ENCODE measurements at places on chromosomes 1 and 21. TPM values are rescaled to one million over a fixed set of nuclear protein-coding genes. Genes with fewer than 3 reads are reported as not detected.

DNA sequence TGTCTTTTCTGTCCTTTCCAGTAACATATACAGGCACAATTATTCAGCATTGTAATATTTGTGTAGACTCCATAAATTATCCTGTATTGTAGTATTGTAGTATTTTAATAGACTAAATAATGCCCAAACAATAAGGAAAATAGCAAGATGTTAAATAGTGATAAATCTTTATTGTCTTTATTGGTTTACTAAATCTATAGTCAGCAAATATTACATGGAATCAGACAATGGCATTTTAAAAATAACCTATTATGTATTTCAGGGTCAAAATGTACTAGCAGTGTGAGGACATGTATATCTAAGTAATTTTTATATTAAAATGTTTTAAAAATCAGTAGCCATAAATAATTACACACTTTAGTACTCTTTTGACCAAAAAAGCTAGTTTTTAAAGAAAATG is 202.3 kb downstream of the GREM2 start:
- H3K27ac ChIP-seq = no peak overlapping the region
- H3K36me3 ChIP-seq = no peaks in the 10 kb centered on the region
- no peaks in the 10 kb centered on the region for H3K4me1 ChIP-seq

GRCh38 chr1:217599154-217599553 is 31.7 kb downstream of the GPATCH2 start:
- H3K4me3 ChIP-seq = no peak overlapping the region
- H3K27ac ChIP-seq = no peak overlapping the region
- DNase-seq = no peak
- no peaks in the 10 kb centered on the region for H3K27me3 ChIP-seq

KCNJ9 gene
- not detected for total RNA-seq

- H3K4me1 ChIP-seq = no peaks in the 10 kb centered on the region
- DNase-seq = no peak
Observed at GRCh38 chr1:29441916-29442668, 205.8 kb downstream of the PTPRU start.

DNA sequence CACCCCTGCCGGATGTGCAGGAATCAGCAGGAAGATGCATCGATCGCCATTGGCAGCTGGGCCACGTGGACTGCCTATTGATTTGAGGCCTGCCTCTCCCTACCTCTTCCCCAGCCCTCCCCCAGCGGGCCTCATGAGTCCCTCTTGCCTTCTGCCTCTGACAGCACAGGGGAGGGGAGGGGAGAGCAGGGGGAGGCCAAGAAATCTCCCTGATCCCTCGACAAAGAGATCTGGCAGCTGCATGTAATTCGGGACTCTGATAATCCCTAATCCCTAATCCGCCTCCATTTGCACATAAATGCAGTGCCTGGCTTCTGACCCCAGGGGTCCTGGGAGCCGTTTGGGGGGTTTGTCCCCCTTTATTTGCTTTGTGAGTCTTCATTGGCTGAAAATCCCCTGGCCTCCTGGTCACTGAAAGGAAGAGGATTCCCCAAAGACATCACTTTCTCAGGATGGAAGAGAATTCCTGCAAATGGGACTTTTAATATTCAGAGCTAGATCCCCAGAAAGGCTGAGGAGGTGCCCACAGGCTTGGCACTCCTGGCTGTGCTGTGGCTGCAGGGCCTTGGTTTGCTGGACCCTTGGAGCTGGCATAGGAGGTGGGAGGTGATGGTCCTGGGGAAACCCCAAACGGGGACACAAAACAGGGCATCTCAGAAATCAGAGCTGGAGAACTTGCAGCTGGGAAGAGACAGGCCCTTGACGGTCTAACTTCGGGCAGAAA is 239.4 kb upstream of the POU3F1 start:
- H3K4me3 ChIP-seq = no peak overlapping the region
- H3K27me3 ChIP-seq = no peaks in the 10 kb centered on the region
- H3K27ac ChIP-seq = no peak overlapping the region
- no peaks in the 10 kb centered on the region for H3K36me3 ChIP-seq

OR2L8 gene
- total RNA-seq = 1.3 TPM

GRCh38 chr1:37137014-37137413 is 102.7 kb upstream of the GRIK3 start:
- no peaks in the 10 kb centered on the region for H3K36me3 ChIP-seq
- no peak overlapping the region for H3K4me3 ChIP-seq
- H3K27me3 ChIP-seq = no peaks in the 10 kb centered on the region
- DNase-seq = no peak
- H3K4me1 ChIP-seq = no peaks in the 10 kb centered on the region
- H3K27ac ChIP-seq = no peak overlapping the region

DNA sequence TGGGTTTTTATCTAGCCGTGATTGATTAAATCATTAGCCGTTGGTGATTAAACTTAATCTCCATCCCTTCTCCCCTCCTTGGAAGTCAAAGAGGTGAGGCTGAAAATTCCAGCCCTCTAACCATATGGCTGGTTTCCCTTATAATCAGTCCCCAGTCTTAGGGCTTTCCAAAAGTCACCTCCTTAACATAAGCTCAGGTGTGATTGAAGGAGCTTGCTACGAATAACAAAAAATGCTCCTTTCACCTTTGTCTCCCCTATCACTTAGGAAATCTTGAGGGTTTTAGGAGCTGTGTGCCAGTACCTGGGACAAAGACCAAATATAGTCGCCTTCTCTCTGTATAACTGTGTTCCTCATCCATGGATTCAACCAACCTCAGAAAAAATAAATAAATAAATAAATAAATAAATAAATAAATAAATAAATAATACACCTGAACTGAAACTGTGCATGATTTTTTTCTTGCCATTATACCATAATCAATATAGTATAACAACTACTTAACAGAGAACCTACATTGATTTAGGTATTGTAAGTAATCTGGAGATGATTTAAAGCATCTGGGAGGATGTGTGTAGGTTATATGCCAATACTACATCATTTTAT is 82.2 kb downstream of the PAPPA2 start:
- no peaks in the 10 kb centered on the region for H3K4me1 ChIP-seq
- no peak for DNase-seq
- no peak overlapping the region for H3K27ac ChIP-seq
- no peaks in the 10 kb centered on the region for H3K27me3 ChIP-seq
- H3K36me3 ChIP-seq = no peaks in the 10 kb centered on the region

- no peaks in the 10 kb centered on the region for H3K36me3 ChIP-seq
- H3K4me1 ChIP-seq = no peaks in the 10 kb centered on the region
Observed at GRCh38 chr1:174405219-174405618, 42.5 kb upstream of the GPR52 start.

- DNase-seq = no peak
- H3K27ac ChIP-seq = no peak overlapping the region
- H3K27me3 ChIP-seq = no peaks in the 10 kb centered on the region
- no peak overlapping the region for H3K4me3 ChIP-seq
- no peaks in the 10 kb centered on the region for H3K4me1 ChIP-seq
- no peaks in the 10 kb centered on the region for H3K36me3 ChIP-seq
Observed at GRCh38 chr1:220974431-220974830, 95.2 kb downstream of the HLX start.

DNA sequence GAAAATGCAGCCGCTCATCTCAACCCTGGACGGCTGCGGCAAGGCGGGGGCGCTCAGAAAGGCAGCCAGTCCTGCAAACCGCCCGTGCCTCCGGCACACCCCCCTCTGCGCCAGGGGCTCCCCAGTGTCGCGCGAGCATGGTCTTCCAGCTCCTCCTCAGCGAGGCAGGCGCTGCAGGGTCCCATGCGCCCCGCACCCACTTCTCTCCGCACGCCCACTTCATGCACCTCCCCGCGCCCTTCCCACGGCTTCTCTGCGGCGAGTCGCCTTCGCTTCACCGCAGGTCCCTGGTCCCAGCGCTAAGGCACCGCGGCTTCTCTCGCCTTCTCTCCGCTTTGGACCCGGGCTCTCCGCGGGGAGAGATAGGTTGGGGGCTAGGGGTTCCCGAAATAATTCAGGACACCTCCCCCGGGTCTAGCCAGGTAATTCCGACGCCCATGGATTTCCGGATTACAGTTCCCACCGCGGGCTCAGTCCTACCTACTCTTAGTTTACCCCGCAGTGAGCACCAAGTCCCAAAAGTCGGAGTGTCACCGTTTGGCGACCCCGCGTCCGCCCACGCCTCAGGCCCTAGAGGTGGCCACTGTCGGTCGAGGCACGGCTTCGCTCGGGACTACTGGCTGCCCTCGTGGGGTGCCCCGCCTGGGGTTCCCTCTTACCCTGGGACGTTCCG is 67.5 kb downstream of the SYT2 start:
- peak overlapping the region; percentile 72 for H3K4me3 ChIP-seq
- no peak overlapping the region for H3K27ac ChIP-seq
- no peak for DNase-seq
- H3K4me1 ChIP-seq = no peaks in the 10 kb centered on the region
- H3K27me3 ChIP-seq = no peaks in the 10 kb centered on the region
- H3K36me3 ChIP-seq = no peaks in the 10 kb centered on the region

- no peak overlapping the region for H3K27ac ChIP-seq
- no peaks in the 10 kb centered on the region for H3K36me3 ChIP-seq
- no peaks in the 10 kb centered on the region for H3K27me3 ChIP-seq
- DNase-seq = no peak
- no peak overlapping the region for H3K4me3 ChIP-seq
- H3K4me1 ChIP-seq = no peaks in the 10 kb centered on the region
Observed at GRCh38 chr1:225280563-225280962, 147.3 kb downstream of the LBR start.

DNA sequence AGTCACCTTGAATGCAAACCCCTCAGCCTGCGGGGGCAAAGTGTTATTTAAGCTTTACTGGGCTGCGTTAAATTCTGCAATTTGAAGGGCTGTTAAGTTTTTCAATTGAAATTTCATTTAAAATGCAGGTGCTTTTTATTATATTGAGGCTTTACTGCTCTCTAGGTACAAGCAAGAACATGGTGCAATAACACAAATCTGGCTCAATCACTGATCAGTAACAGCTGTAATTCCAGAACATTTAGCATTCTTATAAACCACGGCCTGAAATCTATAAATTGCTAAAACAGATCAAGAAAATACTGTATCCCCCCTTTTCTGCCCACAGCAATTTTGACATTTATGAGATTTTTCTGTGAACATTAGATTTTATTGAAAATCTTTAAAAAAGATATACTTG is 322.8 kb downstream of the KCTD3 start:
- H3K36me3 ChIP-seq = no peaks in the 10 kb centered on the region
- H3K27me3 ChIP-seq = peaks cover 4% of the 10 kb centered on the region
- H3K4me1 ChIP-seq = no peaks in the 10 kb centered on the region
- no peak for DNase-seq

- H3K27me3 ChIP-seq = no peaks in the 10 kb centered on the region
- H3K4me1 ChIP-seq = no peaks in the 10 kb centered on the region
- DNase-seq = no peak
- H3K36me3 ChIP-seq = peaks cover 8% of the 10 kb centered on the region
- no peak overlapping the region for H3K4me3 ChIP-seq
Observed at GRCh38 chr1:58660105-58660504, 39.8 kb downstream of the MYSM1 start.

BRINP2 gene
- 1.5 TPM for total RNA-seq

DNA sequence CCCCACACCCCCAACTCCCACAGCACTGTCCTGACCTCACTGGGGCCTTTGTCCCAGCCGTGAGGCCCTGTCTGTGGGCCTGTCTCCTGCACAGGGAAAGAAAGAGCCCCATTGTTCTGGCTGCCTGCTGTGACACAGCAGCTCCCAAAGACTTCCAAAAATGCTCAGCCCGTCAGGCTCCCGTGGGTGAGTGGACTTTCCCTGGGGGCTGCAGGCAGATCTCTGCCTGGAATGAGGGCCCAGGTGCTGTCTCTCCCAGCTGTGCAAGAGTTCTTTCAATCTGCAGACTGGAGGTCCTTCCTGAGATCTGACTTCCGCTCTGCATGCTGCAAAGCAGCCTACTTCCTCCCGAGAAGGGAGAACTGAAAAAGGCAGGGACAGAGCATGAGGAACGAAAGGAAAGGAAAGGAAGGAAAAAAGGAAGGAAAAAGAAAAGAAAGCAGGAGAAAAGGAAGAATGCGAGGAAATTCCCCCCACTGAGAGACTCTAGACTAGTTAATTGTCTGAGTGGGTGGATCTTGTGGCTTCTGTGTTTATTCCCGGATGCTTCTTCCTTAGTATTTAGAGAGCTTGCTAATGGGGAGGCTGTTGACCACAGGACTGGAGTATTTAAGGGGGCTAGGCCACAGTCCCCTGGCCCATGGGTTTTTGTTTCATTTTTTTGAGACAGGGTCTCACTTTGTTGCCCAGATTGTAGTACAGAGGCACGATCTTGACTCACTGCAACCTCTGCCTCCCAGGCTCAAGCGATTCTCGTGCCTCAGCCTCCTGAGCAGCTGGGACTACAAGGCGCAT is 15.0 kb downstream of the NES start:
- peak overlapping the region; percentile 86 for H3K27ac ChIP-seq
- H3K27me3 ChIP-seq = no peaks in the 10 kb centered on the region
- peak overlapping the region; percentile 37 for H3K4me3 ChIP-seq
- DNase-seq = peak; percentile 74

CD247 gene
- 2.0 TPM for total RNA-seq

DNA sequence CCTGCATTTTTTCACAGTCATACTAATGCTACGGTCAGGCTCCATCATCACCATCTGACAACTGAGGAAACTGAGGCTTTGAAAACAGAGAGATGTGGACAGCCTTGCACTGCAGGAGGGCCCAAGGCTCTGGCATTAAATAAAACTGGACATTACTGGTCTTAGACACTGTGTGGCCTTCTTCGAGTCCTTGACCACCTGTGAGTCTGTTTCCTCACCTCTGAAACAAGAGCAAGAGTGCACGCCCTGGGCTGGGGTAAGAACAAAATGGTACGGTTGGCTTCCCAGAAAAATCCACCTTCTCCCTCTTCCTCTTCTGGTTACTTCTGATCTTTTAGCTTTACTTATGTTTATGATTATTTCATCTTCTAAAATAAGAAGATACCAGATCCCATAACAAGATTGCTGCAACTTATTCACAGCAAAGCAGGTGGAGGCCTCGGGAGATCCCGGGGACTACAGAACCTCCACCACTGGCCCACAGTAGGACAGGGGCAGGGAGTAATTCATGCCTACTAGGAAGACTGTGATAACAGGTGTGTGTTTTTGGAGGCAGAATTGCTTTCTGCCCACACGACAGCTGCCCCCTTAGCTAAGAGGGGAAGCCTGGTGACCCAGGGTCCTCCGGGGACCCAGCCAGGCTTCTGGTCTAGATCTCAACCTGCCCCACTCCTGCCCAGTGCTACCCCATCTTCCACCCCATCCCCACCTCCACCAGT is 156.4 kb upstream of the EDN2 start:
- no peaks in the 10 kb centered on the region for H3K36me3 ChIP-seq
- H3K4me1 ChIP-seq = no peaks in the 10 kb centered on the region
- no peak overlapping the region for H3K4me3 ChIP-seq
- no peak overlapping the region for H3K27ac ChIP-seq
